Kasumi-1 (cell line): ENCODE measurements at places on chromosomes 12 and 14.

DNA sequence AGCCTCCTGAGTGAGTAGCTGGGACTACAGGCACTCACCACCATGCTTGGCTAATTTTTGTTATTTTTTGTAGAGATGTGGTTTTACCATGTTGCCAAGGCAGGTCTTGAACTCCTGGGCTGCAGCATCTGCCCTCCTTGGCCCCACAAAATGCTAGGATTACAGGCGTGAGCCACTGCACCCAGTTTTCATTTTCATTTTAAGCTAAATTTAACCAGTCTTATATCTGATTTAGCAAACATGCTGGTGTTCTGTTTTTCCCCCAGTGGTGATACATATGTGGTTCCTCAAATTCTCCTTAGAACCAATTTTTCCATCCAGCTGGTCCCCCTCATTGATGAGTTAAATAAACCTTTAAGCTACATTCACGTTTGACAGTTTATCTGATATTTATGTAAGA, 43.8 kb upstream of the BICD1 start:
- peak; percentile 9 for DNase-seq

GRCh38 chr12:45828402-45828801, 98.9 kb downstream of the ARID2 start:
- DNase-seq, result peak; percentile 13

DNA sequence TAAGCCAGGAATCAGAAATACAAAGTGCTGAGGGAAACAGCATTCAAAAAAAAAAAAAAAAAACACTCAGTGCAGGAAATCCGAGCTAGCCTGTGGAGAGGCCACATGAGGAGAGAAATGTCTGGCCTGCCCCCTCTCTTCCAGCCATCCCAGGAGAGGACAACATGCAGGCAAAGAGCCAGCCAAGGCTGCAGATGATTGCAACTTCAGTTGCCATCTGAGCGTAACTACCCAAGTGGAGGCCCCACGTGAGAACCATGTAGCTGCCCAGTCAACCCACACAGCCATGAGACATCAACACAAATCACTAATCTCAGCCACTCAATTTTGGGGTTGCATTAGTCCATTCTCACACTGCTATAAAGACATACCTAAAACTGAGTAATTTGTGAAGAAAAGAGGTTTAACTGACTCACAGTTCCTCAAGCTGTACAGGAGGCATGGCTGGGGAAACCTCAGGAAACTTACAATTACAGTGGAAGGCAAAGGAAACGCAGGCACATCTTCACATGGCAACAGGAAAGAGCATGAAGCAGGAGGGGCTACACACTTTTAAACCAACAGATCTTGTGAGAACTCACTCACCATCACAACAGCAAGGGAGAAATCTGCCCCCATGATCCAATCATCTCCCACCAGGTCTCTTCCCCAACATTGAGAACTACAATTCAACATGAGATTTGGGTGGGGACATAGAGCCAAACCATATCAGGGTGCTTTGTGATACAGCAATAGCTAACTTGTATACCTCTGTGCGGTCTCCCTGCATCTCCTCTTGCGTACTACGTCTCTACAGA, 161.1 kb downstream of the PIWIL1 start:
- DNase-seq, result no peak

- peak; percentile 80 for DNase-seq
Measured at GRCh38 chr12:132489602-132490266, at the start of gene FBRSL1. TSS of gene FBRSL1 (plus strand) at chr12:132490151.

DNA sequence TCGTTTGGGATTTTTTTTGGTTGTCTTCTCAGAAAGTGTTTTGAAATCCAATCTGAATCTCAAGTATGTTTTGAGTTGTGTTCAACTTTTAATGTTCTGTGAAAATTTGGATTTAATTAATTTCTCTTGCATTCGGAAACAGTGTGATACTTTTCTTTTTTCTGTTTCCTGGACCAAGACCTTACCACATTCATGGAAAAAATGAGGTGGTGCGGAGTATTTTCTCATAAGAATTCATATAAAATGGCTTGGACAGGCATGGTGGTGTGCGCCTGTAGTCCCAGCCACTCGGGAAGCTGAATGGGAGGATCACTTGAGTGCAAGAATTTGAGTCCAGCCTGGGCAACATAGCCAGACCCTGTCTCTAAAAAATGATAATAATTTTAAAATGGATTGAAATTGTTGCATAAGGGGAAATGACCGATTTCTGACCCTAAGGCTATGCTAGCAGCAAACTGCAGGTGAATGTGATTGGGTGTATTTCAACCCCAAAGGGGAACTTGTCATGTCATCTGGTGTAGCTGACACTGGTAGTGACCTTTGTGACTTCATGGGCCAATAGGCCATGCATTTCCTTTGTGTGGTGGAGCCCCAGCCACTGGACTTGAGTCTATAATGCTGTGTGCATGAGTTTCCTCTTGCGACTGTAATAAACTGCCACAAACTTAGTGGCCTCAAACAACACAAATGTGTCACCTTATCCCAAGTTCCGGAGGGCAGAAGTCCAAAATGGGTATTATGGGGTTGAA, 123.5 kb upstream of the RFLNA start:
- DNase-seq, result no peak

GRCh38 chr12:2845280-2845679, 10.4 kb upstream of the NRIP2 start:
- no peak for DNase-seq

- no peak for DNase-seq
Measured at GRCh38 chr14:37021390-37021789, 151.0 kb downstream of the SLC25A21 start.

DNA sequence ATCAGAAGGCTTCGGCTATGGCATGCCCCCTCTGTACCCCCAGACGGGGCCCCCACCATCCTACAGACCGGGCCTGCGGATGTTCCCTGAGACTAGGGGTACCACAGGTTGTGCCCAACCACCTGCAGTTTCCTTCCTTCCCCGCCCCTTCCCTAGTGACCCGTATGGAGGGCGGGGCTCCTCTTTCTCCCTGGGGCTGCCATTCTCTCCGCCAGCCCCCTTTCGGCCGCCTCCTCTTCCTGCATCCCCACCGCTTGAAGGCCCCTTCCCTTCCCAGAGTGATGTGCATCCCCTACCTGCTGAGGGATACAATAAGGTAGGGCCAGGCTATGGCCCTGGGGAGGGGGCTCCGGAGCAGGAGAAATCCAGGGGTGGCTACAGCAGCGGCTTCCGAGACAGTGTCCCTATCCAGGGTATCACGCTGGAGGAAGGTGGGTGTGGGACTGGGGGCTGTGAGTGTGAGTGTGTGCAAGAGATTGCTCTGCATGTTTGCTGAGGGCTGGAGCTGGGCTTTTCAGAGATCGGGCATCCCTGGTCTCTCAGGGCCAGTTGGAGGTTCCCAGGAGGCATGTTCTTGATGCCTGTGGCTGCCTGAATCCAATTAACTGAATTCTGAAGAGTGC, 8.6 kb downstream of the NFATC4 start:
- DNase-seq, result no peak

- DNase-seq, result no peak
Measured at GRCh38 chr14:72740966-72741825, 152.7 kb downstream of the DPF3 start.

DNA sequence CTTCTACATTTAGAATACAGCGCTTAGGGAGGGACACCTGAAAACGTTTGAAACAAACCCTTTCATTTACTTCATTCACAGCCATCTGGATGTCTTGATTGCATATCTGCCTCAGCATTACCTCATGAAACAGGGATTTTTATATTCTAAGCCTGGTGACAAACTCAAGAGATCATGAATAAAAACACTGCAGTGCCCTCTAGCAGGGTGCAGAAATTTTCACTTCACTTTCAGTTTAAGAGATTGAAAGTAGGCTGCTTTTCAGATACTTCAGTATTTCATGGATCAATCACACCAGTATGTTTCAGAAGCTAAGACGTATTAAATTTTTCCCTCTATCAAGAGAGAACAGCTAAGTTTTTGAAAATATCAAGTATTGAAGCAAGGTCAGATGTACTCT, 467.8 kb downstream of the MDGA2 start:
- DNase-seq, result peak; percentile 1

- no peak for DNase-seq
Measured at GRCh38 chr12:33988913-33989312, 33.4 kb upstream of the ALG10 start.

DNA sequence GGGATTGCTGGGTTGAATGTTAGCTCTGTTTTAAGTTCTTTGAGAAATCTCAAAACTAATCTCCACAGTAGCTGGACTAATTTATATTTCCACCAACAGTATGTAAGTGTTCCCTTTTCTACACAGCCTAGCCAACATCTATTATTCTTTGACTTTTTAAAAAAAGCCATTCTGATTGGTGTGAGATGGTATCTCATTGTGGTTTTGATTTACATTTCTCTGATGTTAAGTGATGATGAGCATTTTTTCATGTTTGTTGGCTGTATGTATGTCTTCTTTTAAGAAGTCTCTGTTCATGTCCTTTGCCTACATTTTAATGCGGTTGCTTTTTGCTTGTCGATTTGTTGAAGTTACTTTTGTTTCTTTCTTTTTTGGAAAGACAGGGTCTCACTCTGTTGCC, 301.1 kb upstream of the OR4E1 start:
- DNase-seq, result no peak

GRCh38 chr12:119014368-119014767, 33.0 kb downstream of the SRRM4 start:
- no peak for DNase-seq

- no peak for DNase-seq
Measured at GRCh38 chr14:60643463-60644314, 5.6 kb downstream of the SIX1 start.

GRCh38 chr14:36944307-36945010, 227.9 kb downstream of the SLC25A21 start:
- no peak for DNase-seq

- no peak for DNase-seq
Measured at GRCh38 chr12:46907791-46908190, 82.0 kb upstream of the SLC38A4 start.

DNA sequence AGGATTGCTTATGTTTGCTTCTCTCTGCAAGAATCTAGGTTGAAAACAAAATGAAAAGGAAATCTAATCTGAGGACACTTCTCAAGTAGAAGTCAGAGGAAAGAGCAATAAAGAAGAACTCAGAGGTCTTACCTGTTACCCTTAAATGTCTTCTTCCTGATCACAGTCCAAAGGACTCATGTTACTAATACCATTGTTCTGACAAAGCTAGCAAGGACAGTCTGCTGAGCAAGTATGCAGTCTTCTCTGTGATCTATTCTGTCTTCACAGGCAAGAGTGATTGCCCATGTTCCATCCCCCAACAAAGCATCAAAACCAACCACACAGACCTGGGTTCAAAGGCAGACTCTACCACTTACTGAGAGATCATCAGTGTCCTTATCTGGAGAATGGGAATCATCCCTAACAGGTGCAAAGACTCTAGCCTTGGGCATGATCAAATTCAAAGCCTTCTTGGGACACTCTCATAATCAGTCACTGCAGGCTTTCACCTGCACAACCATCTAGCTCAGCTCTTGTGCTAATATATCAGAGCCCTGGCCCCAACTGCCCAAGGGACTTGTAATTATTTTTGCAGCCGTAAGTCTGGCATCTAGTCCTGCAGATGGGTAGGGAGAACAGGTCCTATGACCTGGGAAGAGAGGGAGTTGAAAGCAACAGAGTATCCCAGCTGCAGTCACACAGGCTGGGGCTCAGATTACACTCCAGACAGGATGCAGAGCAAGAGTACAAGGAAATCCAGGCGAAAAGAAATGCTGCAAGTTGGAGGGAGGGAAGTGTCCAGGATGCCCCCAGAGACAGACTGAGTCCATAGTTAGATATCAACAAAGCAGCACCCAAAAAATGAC, 97.9 kb upstream of the NUDT4 start:
- no peak for DNase-seq

GRCh38 chr12:89706551-89706950, 2.1 kb downstream of the ATP2B1 start:
- DNase-seq, result no peak

GRCh38 chr14:52011523-52011922, 22.2 kb downstream of the RTRAF start:
- DNase-seq, result no peak

DNA sequence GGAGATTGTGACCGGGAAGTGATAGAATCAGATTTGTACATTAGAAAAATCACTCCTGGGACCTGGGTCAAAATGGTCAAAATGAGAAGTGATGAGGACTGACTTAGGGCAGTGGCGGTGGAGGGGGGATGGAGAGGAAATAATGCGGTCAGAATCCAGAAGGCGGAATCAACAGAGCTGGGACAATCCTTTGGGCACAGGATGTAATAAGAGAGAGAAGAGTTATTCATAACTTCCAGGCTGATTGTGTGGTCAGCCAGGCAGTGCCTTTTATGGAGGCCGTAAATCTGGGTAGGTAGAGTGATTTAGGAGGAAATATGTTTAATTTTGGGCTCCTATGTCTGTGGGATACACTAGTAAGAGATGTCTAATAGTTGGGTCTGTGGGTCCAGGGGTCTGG, 21.6 kb downstream of the FBXL14 start:
- DNase-seq, result no peak

DNA sequence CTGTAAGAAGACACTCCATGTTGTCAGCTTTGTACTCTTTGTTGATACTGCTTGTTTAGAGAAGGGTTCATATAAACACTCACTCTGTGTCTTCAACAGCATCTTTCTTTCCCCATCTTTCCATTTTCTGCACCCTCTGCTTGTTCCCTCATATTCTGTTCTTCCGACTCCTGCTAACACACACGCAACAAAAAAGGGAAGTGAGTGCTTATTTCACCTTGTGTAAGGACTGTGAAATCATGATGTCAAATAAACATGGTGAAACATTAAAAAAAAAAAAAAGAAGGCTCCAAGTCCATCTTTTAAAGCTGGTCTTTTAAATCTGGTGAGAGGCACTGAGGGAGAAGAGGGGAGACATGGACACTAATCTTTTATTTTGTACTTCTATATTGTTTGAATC, 145.4 kb downstream of the RPAP3 start:
- no peak for DNase-seq

GRCh38 chr12:27340971-27341370, 8.3 kb downstream of the BMAL2 start:
- no peak for DNase-seq

DNA sequence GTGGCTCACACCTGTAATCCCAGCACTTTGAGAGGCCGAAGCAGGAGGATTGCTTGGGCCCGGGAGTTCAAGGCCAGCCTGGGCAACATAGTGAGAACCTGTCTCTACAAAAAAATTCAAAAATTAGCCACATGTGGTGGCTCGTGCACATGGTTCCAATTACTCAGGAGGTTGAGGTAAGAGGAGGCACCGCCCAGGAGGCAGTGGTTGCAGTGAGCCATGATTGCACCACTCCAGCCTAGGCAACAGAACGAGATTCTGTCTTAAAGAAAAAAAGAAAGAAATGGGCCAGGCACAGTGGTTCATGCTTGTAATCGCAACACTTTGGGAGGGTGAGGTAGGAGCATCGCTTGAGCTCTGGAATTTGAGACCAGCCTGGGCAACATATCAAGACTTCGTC, 33.5 kb downstream of the MAP1LC3B2 start:
- no peak for DNase-seq

GRCh38 chr14:68327231-68327630, 465.6 kb downstream of the ZFP36L1 start:
- no peak for DNase-seq

- no peak for DNase-seq
Measured at GRCh38 chr14:68343534-68344118, 449.2 kb downstream of the ZFP36L1 start.
